ENCODE measurements at places on chromosomes 2 and 18.

- no peak overlapping the region for H3K27ac ChIP-seq
- no peaks in the 10 kb centered on the region for H3K27me3 ChIP-seq
- H3K36me3 ChIP-seq: no peaks in the 10 kb centered on the region
Measured at GRCh38 chr2:153589586-153589985, 111.0 kb upstream of the RPRM start.

- no peaks in the 10 kb centered on the region for H3K36me3 ChIP-seq
- H3K4me1 ChIP-seq: no peaks in the 10 kb centered on the region
- no peak overlapping the region for H3K4me3 ChIP-seq
- no peak for DNase-seq
Measured at GRCh38 chr18:53458268-53458667, 766.2 kb downstream of the MBD2 start.

DNA sequence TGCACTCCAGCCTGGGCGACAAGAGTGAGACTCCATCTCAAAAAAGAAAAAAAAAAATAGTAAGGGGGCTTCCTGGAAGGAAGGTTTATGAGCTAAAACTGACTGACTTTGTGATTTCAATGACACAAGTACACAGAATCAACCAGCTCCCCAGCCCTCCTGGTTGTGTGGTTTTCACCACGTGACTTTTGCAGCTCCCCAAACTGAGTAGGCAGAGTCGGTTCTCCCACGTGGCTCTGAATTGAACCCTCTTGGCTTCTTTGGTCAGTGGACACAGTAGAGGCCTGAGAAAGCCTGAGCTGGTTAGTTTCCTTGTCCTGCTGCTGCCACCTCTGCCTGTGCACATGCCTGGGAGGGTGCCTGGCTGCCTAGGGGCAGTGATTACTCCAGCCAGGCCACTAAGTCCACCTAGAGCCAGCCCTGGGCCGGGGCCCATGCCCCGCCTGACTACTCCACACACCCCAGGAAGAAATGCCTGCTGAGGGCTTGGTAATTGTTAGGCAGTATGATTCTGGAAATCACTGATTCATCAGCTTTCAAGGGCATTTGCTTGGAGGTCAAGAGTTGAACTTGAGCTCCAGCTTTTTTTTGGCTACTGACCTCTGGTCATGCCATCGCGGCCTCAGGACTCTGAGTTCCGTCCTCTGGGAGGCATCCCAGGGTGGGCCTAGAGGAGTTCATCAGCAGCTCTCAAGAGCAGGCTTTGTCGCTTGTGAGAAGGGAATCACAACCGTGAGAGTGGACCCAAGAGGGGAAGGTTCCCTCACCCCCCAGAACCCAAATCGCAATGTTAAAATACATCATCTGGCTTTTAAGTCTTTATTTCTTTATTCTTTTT, 431.9 kb upstream of the HS6ST1 start:
- no peaks in the 10 kb centered on the region for H3K36me3 ChIP-seq
- H3K4me3 ChIP-seq: no peak overlapping the region
- peaks cover 21% of the 10 kb centered on the region for H3K27me3 ChIP-seq
- peaks cover 24% of the 10 kb centered on the region for H3K4me1 ChIP-seq

DNA sequence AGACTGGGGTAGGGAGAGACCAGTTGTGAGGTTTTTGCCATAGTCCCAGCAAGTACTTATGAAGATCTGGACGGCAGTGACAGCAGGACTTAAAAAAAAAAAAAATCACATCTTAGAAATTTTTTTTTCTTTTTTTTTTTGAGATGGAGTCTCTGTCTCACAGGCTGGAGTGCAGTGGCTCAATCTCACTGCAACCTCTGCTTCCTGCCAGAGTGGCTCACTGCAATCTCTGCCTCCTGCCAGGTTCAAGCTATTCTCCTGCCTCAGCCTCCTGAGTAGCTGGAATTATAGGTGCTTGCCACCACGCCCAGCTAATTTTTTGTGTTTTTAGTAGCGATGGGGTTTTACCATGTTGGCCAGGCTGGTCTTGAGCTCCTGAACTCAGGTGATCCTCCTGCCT, 22.4 kb upstream of the STAT4 start:
- no peaks in the 10 kb centered on the region for H3K36me3 ChIP-seq
- no peak overlapping the region for H3K4me3 ChIP-seq
- H3K4me1 ChIP-seq: peaks cover 60% of the 10 kb centered on the region
- DNase-seq: no peak

GRCh38 chr2:9799729-9800632, 43.3 kb upstream of the TAF1B start:
- DNase-seq: peak; percentile 91
- peaks cover 38% of the 10 kb centered on the region for H3K4me1 ChIP-seq
- peaks cover 5% of the 10 kb centered on the region for H3K27me3 ChIP-seq
- H3K27ac ChIP-seq: peak overlapping the region; percentile 88

- no peak for DNase-seq
- no peaks in the 10 kb centered on the region for H3K36me3 ChIP-seq
- no peaks in the 10 kb centered on the region for H3K27me3 ChIP-seq
Measured at GRCh38 chr18:38688416-38688815, 1122.8 kb upstream of the CELF4 start.

DNA sequence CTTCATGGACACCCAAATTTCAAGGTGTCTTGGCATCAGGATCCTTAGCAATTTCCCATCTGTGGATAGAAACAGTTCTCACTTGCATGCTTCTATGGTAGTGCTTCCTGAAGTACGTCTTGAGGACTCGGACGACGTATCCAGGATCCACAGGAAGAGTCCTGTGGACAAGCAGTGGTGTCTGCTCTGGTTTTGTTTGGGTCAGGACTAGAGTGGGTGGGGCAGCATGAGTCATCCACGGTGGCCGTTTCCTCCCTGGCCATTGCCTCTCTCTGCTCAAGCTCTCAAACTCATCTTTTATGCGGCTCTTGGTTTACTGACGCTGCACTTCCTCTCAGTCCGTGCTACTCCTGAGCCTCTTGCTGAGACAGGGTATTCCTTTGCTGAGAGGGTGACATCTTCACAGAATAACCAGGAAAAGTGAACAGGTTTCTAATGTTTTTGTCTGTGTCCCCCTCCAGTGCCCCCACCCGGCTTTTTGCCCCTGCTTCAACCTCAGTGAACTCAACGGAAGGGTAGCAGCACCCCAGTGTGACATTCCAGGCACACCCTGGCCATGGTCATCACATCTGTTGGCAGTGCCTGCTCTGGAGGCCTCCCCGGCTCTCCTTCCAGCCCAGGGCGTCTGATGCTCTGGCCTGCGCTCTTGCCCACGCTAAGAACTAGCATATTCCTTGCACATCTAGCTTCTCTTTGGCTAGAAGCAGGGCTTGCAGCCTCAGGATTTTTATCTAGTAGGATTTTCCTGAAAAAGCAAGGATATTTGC, 62.2 kb downstream of the ARMC9 start:
- H3K4me1 ChIP-seq: peaks cover 13% of the 10 kb centered on the region
- no peaks in the 10 kb centered on the region for H3K36me3 ChIP-seq
- H3K27me3 ChIP-seq: peaks cover 21% of the 10 kb centered on the region
- DNase-seq: no peak
- H3K27ac ChIP-seq: no peak overlapping the region
- no peak overlapping the region for H3K4me3 ChIP-seq

DNA sequence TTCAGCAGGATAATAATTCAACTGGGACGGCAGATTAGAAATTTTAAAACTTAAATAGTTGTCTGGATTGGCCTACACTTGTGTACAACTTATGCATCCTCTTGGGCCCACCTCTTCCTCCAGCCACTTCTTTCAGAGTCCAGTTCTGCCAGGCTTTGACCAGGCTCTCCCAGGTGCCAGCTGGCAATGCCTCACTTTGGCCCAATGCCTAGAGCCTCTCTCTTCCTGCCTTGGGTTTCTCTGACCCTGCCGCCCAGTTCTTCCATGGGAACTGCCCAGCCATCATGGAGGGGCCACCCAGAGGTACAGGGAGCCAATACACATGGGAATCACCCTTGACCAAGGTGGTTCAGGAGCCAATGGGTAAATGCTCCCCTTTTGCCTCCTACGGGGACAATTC, 135.5 kb downstream of the IRS1 start:
- no peak for DNase-seq
- H3K27ac ChIP-seq: no peak overlapping the region
- H3K27me3 ChIP-seq: peaks cover 7% of the 10 kb centered on the region
- no peak overlapping the region for H3K4me3 ChIP-seq

- no peaks in the 10 kb centered on the region for H3K36me3 ChIP-seq
- H3K27me3 ChIP-seq: peaks cover 17% of the 10 kb centered on the region
- H3K27ac ChIP-seq: no peak overlapping the region
- peaks cover 17% of the 10 kb centered on the region for H3K4me1 ChIP-seq
- H3K4me3 ChIP-seq: no peak overlapping the region
- DNase-seq: peak; percentile 38
Measured at GRCh38 chr18:58887613-58887963, 22.9 kb downstream of the ZNF532 start.

DNA sequence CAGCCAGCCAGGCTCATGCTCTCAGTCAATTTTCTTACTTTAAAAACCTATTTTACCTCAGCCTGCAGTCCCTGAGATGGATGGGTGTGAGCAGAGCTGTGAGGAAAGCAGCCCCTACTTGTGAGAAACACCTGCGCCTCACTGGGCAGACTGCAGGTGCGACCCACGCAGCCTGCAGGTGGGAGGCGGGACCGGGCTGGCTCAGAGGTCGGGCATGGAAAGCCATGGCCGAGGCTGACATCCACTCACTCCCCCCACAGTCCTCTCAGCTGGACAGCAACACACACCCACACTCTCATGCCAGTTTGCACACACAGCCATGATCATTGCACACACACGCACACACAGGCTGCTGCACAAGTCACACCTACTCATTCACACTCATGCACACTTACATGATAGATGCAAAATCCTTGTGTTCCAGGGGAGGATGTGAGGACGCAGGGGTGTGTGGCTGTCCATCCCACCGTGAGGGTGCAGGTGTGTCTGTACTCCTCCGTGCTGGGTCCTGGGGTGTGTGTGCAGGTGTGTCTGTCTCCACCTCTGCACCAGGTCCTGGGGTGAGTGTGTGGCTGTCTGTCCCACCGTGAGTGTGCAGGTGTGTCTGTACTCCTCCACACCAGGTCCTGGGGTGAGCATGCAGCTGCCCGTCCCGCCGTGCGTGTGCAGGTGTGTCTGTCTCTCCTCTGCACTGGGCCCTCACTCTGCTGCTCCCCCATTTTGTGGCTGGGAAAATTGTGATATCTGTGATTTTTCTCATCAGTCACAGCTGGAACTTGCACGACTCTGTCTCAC, 166.5 kb downstream of the RTP5 start:
- no peak overlapping the region for H3K27ac ChIP-seq
- peaks cover 13% of the 10 kb centered on the region for H3K4me1 ChIP-seq
- no peak overlapping the region for H3K4me3 ChIP-seq
- DNase-seq: no peak

GRCh38 chr2:181466661-181467576, 9.7 kb downstream of the ITGA4 start:
- H3K27me3 ChIP-seq: no peaks in the 10 kb centered on the region
- H3K36me3 ChIP-seq: peaks cover 77% of the 10 kb centered on the region
- DNase-seq: peak; percentile 90
- peak overlapping the region; percentile 62 for H3K27ac ChIP-seq
- peak overlapping the region; percentile 22 for H3K4me3 ChIP-seq

- no peaks in the 10 kb centered on the region for H3K27me3 ChIP-seq
- no peaks in the 10 kb centered on the region for H3K36me3 ChIP-seq
- H3K4me3 ChIP-seq: no peak overlapping the region
- H3K4me1 ChIP-seq: no peaks in the 10 kb centered on the region
- no peak for DNase-seq
Measured at GRCh38 chr2:147062073-147062472, 782.8 kb upstream of the ACVR2A start.

DNA sequence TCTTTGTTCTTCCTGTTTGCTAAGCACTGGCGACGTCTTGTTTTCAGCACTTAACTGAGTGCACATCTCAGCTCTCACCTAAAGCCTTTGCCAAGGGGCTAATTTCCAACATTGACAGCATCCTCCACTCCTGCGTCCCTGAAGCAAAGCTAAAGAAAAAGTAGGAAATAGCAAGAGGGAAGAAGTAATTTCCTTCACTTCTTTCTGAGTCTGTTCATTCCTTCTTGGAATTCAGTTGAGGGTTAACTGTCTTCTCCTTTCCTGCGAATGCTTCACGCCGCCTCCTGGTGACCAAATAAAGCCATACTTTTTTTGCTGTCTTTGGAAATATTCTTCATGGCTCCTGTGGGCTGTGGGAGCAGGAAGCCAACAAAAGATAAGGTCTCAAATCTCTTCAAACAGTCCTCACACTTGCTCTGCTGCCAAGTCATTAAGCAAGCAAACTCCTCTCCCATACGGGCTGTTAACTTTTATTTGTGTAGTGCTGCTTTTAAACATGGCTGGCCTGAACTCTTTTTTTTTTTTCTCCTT, 100.9 kb downstream of the DPP10 start:
- no peaks in the 10 kb centered on the region for H3K36me3 ChIP-seq
- H3K4me3 ChIP-seq: no peak overlapping the region
- peaks cover 2% of the 10 kb centered on the region for H3K27me3 ChIP-seq
- no peak overlapping the region for H3K27ac ChIP-seq

- H3K36me3 ChIP-seq: no peaks in the 10 kb centered on the region
- no peaks in the 10 kb centered on the region for H3K27me3 ChIP-seq
- no peak for DNase-seq
Measured at GRCh38 chr2:1808981-1809422, 64.7 kb upstream of the PXDN start.

GRCh38 chr2:21890716-21891115, 766.9 kb downstream of the TDRD15 start:
- no peaks in the 10 kb centered on the region for H3K27me3 ChIP-seq
- H3K36me3 ChIP-seq: no peaks in the 10 kb centered on the region
- H3K27ac ChIP-seq: no peak overlapping the region
- H3K4me1 ChIP-seq: no peaks in the 10 kb centered on the region

GRCh38 chr2:52396836-52397235, 1364.9 kb upstream of the NRXN1 start:
- H3K36me3 ChIP-seq: no peaks in the 10 kb centered on the region
- H3K4me1 ChIP-seq: no peaks in the 10 kb centered on the region
- no peaks in the 10 kb centered on the region for H3K27me3 ChIP-seq
- no peak overlapping the region for H3K27ac ChIP-seq

- peak overlapping the region; percentile 66 for H3K4me3 ChIP-seq
- no peak for DNase-seq
- H3K36me3 ChIP-seq: peaks cover 91% of the 10 kb centered on the region
- peak overlapping the region; percentile 84 for H3K27ac ChIP-seq
- peaks cover 87% of the 10 kb centered on the region for H3K4me1 ChIP-seq
- H3K27me3 ChIP-seq: no peaks in the 10 kb centered on the region
Measured at GRCh38 chr2:162058973-162059668, 14.9 kb downstream of the DPP4 start.

DNA sequence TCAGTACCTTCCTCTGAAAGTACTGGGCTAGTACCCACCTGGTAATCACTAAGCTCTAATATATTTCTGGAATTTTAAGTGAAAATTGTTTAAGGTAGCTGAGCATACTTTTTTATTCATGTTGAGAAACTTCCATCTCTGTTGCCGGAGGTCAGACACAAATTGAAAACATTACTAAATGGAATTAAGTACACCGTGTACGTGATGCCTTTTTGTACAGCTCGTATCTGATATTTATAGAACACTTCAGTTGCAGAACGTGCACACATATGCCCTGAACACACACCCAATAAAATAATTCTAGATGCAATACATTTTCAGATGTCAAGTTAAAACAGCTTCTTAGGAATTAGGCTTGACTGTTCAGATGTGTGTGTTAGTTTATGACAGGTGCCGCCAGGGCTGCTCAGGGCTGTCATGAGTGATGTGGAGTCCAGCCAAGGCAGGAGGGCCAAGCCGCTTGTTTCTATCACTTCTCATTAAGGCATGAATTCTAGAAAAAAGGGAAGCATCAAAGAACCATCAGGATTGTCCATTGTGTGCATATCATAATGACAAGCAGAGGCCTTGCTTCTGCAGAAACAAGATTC, 80.9 kb upstream of the FOSL2 start:
- no peaks in the 10 kb centered on the region for H3K27me3 ChIP-seq
- no peak for DNase-seq
- no peak overlapping the region for H3K27ac ChIP-seq
- H3K4me3 ChIP-seq: no peak overlapping the region

Measured in activated CD8-positive, alpha-beta T cell treated with anti-CD3 and anti-CD28 coated beads, Interleukin-2, amount 10 ng/mL, durations not matched to agents 7 days and 5 days (primary cell).